ENCODE measurements at places on chromosomes 7 and 10.
A peak's percentile ranks its signal among the peaks of the same experiment; 100 is the strongest.

DNA sequence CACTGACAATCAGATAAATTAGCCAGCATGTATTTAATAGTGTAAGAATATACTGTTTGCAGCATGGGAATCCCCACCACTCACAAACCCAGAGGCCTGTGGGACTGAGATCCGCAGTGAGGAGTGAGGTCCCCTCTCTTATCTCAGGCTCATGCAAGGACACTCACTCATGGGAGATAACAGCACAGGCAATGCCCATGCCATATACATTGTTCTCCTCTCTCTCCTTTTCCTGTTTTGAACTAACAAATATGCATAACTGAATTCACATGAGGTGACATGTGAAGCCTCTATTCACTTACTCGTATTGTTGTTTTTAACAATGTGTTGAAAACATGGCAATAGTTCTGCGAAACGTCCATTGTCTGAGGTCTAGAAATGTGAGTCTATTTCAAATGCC is 230.5 kb downstream of the ARHGAP21 start:
- no peak for DNase-seq

DNA sequence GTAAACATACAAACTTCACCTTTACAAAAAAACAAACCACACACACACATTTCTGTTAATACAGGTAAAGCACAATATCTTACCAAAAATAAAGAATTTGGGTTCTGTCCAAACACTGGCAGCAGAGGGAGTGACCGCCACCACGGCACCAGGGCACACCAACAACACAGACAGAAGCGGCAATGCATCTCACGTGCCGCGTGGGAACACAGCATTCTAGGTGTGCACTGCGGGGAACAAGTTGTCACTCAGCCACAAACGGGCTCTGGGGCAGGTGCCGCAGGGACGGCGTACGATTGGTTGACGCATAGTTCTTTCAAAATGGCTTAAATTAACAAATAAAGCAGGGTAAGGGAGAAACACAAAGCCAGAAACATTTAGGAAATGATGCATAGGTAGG is 22.3 kb downstream of the PDGFA start:
- no peak for DNase-seq

DNA sequence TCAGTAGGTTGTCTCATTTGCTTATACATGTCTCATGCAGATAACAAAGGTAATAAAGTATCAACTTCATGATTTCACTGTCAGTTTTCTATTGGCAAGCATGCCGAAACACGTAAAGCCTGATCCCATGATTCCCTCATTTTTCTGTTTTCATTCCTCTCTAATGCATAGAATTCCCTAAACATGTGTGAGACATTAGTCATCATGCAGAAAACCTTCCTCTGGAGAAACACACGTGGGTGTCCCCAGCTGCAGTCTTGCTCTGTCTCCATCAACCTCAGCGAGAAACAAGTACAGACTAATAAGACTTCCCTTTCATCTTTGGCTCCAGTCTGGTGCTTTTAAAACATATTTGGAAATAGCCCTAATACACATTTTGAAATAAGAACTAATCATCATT is 432.7 kb upstream of the VSTM2A start:
- DNase-seq: no peak

- peak; percentile 40 for DNase-seq
These were observed 18.7 kb downstream of the ZNF786 start for GRCh38 chr7:149071641-149072437.

- no peak for DNase-seq
These were observed 43.5 kb downstream of the ANKIB1 start for GRCh38 chr7:92289321-92289720.

GRCh38 chr10:104120903-104121484 is 977 bp upstream of the SFR1 start:
- peak; percentile 93 for DNase-seq
